EH (cell line): ENCODE measurements at places on chromosomes 6 and 20.

- no peak for DNase-seq
Measured at GRCh38 chr6:34810936-34811632, 19.2 kb downstream of the BLTP3A start.

DNA sequence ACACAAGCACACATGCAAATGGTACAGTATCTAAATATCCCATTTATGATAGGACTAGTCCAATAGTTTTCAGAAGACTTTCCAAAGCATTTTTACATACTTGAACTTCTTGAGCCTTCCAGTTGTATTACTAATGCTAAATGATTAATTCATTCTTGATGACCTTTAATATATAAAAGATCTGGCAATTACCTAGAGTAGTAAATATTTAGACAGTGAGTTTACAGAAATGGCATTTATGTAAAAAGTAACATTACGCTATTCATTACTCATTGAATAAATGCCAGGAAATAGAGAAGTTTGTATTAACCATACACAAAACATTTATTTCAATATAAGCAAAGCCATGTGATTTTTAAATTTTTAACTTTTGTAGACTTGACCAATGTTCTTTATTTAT lies 158.8 kb downstream of the DST start:
- DNase-seq: peak; percentile 71

GRCh38 chr20:31851240-31851955 lies 6.0 kb upstream of the FOXS1 start:
- DNase-seq: no peak

GRCh38 chr20:12056839-12057238 lies 139.1 kb downstream of the BTBD3 start:
- DNase-seq: no peak

DNA sequence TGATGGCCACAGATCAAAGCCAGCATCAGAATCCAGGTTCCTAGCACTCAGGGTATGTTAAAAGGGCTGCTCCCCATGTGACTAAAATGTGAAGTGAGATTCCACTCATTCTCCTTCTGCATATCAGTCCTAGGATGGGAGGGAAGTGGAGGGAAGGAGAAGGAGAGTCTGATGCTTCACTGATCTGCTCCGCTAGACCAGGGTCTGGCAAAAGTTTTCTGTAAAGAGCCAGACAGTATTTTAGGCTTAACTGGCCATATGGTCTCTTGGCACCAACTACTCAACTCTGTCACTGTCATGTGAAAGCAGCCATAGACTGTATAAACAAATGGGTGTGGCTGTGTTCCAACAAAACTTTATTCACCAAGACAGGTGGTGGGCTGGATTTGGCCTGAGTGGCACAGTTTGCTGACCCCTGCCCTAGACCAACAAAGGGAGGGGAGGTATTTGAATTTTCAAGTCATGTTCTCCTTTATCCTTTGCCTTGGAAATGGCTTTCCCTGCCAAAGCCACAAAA lies 22.6 kb downstream of the GHRH start:
- DNase-seq: no peak

DNA sequence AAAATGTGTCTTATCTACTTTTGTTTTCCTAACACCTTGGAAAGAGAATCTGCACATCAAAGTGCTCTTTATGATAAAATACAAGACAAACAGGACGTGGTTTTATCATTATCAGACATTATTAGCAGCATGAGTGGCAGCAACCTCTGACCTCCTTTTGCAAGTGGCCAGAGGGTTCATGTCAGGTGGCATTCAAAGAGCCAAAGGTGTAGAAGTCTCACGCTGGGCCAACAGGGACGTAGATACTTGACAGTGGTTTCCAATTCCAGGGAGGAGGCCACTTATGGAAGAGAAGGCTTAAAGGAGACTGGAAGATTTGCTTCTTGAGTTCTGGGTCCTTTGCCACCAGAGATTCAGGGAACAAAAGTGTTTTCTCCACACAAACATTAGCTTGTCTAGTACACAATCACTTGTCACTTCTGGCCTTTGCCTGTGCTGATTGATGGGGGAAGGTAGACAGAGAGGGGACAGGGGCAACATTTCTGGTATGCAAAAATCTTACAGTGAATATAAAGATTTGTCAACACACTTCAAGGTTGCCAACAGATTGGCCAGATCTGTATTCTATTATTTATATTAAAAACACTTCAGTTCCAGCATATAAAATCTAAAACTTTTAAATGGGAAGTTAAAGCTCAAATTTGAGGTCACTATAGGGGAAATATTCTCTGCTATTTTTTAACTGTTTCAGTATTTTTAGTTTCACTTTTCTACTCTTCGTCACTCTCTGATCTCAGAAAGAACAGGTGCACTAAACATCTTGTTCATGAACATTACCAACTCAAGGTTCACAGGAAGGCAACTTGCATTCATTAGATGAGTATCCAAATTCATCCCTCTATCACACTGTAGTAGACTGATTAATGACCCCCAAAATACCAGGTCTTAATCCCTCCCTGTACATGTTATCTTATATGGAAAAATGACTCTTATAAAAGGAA lies 52.1 kb upstream of the FBXO30 start:
- DNase-seq: no peak

DNA sequence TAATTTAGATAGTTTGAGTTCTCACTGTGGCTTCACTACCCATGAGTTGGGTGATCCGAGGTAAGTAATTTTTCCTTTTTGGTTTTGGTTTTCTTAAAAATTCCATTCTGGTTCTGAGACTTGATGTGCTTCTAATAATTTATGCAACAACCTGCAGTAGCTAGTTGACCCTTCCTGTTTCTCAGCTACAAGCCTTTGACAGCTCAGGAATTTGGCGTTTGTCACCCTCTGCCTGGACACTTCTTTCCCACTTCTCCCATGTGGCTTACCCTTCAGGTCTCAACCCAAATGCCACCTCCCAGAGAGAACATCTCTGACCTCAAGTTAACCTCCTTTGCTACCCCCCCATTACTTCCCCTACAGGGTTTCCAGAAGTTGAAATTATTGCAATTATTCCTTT lies 49.7 kb upstream of the TSHZ2 start:
- DNase-seq: no peak

- DNase-seq: peak; percentile 44
Measured at GRCh38 chr6:1613688-1614447, 4.2 kb downstream of the FOXC1 start.

DNA sequence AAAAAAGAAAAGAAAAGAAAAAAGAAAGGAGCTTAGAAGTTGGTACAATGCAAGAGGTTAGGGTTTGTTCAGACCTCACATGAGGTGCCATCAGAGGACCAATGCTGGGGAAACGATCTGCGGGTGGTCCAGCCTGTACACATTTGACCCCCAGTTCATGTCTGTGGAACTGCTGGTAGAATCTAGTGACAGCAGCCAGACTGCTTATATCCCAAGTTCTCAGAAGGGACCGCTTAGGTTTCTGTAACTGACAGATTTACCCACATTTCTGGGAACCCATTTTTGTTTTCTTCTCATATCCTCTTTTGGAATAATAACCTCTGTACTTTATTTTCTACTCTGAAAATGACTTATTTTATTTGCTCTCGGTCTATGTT lies 4.7 kb downstream of the PPP1R18 start:
- no peak for DNase-seq

DNA sequence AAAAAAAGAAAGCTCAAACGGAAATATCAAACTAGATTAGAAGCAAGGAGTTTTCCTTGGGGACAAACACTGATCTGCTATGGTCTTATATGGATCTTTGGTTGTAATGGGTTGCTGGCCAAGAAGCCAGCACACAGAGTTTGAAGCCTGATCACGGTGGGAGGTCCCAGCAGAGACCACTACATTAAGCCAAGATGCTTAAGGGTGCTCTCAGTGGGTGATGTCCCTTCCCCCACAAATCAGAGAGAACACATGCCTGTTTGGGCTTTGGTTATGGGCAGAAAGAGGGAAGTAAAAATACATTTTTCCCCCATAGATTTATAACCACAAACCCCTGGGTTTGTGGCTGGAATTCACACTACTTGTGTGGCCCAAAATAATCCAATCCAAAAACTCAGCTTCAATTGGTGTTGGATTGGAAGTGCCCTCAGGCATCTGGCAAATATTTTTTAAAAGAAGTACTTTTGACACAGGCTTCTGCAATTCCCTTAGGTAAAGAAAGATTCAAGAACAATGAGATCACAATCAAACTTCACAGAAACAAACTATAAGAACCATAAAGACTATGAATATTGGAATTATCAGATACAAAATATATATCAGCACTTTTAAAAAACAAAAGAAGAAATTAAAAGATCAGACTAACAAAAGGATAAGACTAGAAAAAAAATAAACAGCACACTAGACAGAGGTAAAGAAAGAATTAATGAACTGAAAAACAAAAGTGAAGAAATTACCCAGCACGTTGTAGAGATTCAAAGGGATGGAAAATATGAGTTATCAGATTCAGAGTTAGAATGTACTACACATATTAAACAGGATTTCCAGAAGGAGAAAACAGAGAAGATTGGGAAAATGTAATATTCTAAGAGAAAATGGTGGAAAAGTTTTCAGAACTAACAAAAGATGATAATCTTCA lies 44.7 kb downstream of the ESF1 start:
- DNase-seq: peak; percentile 33

- DNase-seq: peak; percentile 8
Measured at GRCh38 chr20:13552061-13552460, 86.7 kb downstream of the TASP1 start.

DNA sequence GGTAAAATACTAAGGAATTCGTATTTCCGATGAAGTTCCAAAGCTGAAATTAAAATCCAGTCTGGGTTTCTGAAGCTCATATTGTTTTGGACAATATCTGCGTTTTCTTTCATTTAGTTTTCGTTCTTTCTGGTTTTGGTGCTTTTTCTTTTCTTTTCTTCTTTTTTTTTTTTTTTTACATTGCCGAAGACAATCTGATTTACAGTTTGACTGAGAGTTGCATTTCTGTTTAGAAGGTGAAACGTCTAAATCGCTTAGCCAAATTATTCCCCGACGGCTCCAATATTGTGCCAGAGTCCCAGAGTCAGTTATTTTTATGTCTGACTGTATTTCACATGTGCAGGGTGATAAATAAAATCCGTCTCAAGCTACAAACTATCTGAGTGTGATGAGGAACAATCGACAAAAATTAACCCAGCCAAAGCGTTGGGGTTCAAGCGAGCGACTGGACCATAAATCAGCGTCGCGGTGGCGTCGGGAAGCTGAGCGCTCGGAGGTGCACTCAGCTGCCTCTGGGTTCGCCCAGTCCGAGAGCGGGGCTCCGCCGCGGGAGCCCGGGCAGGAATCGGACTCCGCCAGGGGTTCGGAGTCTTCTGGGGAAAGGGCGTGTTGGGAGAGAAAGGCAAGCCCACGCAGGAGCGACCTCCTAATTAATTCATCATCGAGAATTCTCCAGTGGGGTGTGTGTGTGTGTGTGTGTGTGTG lies 8.2 kb upstream of the TBX18 start:
- no peak for DNase-seq

DNA sequence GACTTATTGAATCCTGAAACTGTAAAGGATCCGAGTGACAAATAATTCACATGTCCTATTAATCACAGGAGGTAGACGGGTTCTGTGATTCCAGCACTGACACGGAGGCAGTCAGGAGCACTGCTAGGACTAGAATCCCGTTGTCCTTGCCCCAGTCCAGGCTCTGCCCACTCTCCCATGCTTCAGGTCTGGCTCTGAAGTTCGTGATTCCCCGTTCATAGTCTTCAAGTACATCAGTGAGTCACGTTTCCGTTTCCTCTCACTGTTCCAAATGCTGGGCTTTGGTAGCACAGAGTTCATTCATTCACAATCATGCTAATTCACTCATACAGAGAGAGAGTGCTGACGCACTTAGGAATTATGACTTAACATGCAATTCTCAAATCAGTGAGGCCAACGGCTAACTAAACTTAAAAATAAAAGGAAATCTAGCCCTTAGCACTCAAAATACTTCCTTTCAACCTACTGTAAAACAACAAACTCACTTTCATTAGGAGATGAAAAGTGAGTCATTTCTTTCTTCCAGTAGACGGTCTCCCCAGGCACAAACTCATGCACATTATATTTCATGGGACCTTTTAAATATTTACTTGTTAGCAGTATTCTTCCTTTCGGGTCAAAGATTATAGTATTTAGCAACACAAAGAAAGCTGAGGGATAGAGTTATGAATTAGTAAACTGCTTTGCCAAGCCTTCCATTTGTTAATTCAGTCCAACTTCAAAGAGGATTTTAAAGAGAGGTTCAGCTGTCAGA lies 94.0 kb upstream of the NHSL1 start:
- peak; percentile 97 for DNase-seq

- peak; percentile 71 for DNase-seq
Measured at GRCh38 chr20:49573900-49574416, 6.0 kb upstream of the PTGIS start.

- DNase-seq: no peak
Measured at GRCh38 chr6:155267411-155267810, 3.6 kb downstream of the CLDN20 start.

- no peak for DNase-seq
Measured at GRCh38 chr6:64547594-64548268, 912.1 kb downstream of the PHF3 start.

GRCh38 chr6:29925321-29925720 lies 17.0 kb upstream of the HLA-A start:
- DNase-seq: no peak

DNA sequence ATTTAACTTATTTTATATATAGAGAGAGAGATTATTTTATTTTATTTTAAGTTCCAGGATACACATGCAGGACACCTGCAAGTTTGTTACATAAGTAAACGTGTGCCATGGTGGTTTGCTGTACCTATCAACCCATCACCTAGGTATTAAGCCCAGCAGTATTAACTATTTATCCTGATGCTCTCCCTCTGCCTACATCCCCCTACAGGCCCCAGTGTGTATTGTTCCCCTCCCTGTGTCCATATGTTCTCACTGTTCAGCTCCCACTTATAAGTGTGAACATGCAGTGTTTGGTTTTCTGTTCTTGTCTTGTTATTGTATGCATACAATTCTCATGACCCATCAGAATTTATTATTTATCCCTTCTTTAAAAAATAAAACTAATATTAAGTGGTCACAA lies 34.6 kb downstream of the FKBP1C start:
- no peak for DNase-seq

DNA sequence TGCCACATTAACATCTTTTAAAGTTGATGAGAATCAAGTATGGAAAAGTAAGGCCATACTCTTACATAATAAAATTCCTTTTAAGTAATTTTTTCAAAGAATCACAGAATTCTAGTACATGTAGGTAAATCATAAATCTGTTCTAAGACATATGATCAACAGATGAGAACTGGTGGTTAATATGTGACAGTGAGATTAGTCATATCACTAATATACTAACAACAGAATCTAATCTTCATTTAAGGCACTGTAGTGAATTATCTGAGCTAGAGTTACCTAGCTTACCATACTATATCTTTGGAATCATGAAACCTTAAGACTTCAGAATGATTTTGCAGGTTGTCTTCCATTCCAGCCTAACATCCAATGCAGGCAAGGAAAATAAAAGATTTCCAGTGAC lies 11.6 kb downstream of the PLN start:
- no peak for DNase-seq

DNA sequence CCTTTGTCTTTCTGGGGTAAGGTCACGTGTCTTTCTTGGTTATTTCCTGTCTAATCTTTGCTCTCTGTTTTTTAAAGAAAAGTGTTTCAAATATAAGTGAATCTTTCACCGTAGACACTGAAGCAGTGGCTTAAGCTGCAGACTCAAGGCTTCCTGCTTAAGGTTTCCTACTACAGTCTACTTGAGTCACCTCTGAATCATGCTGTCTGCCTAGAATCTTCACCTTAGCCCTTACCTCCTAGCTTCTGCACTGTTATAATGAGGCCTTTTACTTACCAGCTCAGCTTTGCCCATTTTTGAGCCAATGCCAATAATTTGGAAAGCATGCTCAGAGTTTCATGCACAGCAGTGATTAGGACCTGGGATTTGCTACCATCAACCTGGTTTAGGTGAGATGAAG lies 30.6 kb downstream of the ADGRF4 start:
- DNase-seq: no peak

GRCh38 chr20:63808145-63808724 lies 22.8 kb downstream of the ZBTB46 start:
- no peak for DNase-seq
